ENCODE measurements at places on chromosomes 11 and 22.
A peak's percentile ranks its signal among the peaks of the same experiment; 100 is the strongest.

DNA sequence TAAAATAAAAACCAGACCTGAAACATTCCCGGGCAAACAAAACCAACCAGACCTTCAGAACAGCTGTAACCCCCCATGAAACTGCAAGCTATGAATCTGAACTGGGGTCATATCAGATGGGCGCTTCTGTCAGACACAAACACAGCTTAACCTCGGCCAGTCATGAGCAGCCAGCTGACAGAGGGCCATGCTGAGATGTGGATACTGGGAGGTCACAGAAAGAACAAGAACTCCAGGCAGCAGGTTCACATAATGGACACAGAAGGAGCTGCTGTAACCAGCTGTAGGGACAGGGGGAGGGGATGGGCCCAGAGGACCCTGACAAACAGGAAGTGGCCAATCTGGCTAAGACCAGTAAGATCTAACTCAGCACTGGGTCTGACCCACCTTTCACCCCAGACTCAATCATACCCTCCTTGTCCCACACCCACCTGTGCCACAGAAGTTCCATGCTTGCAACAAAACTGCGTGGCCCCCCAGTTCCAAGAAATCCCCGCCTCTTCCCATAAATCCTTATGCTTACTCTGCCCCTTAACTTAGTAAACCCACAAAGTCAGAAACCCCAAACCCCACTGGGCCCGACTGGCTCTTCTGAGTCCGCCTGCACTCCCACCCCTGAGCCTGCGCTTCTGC is 4.0 kb downstream of the APOL4 start:
- DNase-seq: no peak

DNA sequence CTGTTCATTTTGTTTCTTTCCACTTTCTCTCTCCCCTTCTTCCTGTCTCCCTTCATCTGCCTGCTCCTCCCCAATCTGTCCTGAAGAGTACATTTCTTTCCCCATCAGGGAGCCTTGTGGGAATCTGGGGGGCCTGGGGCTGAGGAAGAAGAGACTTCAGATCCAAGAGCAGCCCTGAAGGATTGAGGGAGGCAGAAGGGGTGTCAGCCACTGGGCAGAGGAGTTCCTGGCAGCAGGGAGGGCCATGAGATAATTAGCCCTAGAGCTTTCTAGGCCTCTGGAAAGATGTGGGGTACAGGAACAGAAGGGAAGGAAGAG is 24.4 kb upstream of the OAF start:
- no peak for DNase-seq

DNA sequence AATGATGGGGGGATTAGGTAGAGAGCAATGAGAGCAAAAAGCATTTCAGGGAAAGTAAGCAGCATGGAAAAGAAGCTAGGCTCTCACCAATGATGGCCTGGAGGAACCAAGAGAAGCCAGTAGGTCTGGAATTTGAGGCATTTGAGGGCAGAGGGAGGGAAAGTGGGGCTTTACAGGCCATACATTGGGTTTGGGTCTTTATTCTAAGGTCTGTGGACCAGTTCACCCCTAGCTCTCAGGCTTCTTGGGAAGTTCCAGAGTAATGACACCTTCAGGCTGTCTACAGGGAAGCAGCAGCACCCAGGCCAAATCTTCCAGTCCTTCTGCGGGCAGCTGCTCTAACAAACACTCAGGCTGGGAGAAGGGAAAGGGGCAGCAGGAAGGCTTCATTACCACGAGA is 29.4 kb downstream of the ARFGAP2 start:
- DNase-seq: no peak

GRCh38 chr11:96306600-96306932 is 36.4 kb downstream of the MAML2 start:
- no peak for DNase-seq

DNA sequence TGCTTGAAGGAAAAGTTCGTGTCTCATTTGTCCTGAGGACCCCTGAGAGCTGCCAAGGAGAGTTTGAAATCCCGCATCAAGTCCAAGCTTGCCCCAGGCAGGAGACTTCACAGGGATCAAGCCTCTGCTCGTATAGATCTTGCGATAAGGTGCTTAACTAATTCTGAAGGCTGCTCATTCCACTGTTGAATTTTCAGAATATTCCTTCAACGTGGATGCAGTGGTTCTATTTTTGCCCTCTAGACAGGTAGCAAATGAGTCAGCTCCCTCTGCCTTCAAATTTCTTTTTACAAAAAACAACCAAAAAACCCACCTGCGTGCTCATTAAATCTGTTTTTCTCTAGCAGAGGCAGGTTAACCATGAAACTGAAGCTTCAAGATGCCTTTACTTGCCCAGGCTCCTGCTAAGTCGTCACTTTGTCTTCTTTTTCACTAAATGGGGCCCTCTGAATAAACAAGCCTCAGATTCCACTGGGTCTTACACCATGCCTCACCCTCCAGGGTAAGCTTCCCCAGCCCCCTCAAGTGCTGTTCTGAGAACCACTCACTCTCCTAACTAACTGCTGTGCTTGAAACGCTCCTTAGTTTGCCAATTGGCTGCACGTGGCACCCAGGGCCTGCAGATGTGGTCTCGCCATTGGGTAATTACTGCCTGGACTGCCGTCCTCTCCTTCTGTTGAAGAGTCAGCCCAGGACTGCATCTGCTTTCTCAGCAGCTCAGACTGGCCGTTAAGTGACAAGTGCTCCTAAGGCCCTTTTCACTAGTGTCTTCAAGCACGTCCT is 105.0 kb downstream of the TRPC6 start:
- no peak for DNase-seq

DNA sequence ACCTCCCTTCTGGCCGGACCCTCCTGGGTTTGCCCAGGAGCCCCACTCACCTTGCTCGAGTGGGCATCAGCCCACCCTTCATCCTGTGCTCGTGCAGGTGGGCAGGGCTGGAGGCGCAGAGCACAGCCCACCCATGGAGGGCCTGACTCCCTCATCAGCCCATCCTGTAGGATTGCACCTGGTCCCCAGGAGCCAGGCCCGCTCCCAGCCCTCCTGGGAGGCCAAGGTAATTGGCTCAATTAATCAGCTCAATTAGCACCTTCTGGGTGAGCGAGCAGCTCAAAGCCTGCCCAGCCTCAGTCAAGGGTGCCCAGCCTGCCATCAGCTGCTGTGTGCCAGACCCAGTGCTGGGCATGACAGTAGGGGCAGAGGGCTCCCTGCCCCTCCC is 58.1 kb upstream of the NECTIN1 start:
- no peak for DNase-seq

DNA sequence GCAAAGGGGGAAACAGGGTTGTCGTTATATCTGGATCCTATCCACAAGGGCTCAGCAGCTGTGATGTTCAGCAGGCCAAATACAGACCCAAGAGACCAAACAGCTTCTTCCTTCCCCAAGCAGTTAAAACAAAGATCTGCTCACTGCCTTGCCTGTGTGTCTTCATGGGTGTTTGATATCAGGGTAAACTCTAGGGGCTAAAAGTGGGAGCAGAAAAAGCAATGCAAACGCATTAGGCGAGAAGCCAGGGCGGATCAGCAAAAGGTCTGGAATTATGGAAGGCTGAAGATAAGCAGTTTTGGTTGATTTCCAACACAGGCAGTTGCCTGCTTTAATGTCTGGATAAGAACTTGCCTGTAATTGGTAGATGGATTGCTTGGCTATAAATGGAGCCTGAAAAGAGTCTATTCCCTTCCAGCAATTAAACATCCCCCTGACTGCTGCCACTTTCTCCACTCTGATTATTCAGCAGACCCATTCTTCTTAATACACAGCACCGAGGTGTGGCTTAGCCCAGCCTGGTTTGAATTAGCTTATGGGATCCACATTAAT is 126.3 kb downstream of the COMMD9 start:
- DNase-seq: no peak

- DNase-seq: peak; percentile 86
Measured at GRCh38 chr11:96341211-96342013, 1.6 kb downstream of the MAML2 start.

DNA sequence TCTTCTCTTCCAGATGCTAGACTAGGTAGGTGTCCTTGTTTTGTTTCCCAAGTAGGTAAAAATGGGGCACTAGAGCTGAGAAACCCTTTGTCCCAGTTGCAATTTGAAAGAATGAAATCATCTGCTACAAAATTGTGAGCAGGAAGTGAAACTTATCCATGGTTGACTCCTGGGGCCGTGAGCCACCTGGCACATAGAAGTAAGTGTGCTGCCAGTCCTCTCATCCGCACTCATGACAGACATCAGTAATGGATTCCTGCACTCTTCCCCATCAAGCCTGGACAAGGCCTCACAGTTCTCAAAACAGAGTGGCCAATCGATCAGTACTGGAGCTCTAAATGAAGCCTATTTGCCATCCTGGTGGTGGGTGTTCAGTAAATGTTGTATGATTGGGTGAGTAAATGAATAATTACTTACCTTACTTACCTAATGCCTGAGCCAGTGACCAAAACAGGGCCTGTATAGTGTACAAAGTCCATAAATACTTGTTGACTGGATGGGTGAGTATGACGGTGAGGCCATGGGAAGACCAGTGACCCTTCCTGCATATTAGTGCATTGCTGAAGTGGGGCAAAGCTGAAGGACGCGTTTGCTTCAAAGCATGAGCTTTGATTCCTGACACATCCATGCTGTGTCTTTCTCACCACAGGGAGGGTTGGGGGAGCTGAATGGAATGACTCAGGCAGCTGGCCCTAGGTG is 68.9 kb upstream of the HEPHL1 start:
- no peak for DNase-seq

DNA sequence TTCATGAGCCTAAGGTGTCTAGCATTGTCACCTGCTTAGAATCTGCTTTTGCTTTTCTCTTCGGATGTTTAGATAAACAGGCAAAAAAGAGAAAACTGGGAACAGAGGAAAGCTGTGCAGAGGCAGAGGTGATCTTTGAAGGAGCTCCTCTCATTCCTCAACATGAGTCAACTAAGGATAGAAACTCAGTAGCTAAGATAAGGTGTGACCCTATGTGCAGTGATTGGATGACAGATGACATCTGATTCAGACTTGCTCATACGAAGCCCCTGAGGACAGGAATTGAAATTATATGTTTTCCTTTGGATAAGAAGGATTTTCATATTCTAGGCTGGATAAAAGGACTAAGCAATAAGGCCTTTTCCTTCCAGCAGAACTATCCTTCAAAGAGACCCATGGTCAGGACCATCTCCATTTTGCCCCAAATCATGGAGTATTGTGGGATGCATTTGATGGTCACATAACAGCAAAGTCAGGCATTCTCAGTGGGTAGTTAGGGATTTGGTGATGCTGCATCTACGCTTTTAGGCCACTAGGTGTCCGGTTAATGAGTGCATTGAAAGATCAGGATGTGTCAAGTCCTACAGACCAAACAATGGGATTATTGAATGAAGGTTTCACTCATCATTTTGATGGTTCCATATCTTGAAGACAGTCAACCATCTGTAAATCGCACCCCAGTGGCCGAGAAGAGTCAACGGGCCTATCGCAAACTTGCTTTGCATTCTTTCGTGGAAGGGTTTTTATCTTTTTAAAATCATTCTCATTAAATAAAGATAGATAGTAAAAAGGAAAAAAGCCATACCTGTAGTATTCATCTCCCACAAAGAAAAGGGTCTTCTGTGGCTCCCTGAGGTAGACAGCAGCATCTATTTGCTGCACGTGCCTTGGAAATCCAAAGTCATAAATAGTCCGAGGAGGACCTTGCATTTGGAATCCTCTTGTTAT is 32.2 kb downstream of the MMP20 start:
- no peak for DNase-seq

GRCh38 chr22:48631288-48631863 is 1196.3 kb downstream of the BRD1 start:
- no peak for DNase-seq

DNA sequence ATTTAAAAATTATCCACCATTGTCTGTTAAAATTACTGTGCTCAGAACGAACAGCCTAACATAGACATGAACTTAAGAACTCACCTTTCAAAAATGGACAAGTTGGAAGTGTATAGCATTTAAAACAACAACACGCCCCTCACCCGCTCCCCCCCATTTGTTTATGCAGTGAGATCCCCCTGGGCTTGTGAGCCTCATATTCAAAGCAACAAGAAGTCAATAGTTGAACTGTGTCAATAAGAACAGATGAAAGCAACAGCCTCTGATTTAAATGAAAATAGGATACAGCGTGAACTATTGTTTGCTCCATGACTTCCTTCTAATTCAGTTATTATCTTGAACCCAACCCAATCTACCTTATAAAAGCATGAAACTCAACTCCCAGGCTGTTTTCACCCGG is 314.2 kb downstream of the BLID start:
- DNase-seq: no peak

GRCh38 chr11:27234043-27234668 is 128.9 kb downstream of the CCDC34 start:
- peak; percentile 71 for DNase-seq

DNA sequence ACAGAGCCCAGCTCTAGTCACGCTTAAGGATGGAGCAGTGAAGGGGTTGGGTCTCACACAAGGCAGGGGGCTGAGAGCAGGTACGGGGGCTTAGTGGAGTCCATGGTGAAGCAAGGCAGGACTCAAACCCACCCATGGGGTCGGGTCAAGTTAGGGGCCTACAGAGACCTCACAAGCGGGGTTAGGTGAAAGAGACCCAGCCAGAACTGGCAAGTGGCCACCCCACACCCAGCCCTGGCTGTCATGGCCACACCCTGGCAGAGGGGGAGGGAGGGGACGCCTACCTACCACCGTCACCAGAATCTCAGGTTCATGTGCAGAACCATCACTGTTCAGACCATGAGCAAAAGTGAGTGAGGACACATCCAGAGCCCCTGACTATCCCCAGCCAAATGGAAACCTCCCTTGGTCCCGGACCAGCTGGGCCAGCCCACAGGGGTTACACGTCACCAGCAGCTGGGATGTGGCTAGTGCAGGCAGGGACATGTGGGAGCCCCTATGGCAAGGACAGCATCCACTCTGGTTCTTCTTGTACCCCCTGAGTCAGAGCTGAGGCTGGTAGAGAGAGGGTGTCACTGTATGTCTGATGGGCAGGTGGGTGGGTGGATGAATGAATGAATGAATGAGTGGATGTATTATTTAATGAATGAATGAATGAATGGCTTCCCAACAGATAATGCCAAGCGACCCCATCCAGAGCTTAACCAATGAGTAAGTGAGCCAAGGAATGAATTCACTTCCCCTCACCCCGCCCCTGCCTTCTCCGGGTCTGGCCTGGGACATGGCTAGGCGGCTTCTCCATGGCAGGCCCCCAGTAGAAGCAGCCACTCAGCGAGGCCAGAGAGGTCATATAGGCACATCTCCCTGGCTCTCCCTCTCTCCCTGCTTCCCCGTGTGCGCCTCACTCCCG is 681.6 kb downstream of the TBC1D22A start:
- DNase-seq: no peak

- DNase-seq: peak; percentile 46
Measured at GRCh38 chr11:2928605-2929530, at the start of gene PHLDA2. Gene PHLDA2 (minus strand): TSS chr11:2929420. CDS start chr11:2929364, 56 bp downstream.
